ENCODE measurements at places on chromosomes 1 and 21.

GRCh38 chr1:1399872-1400575 lies 889 bp upstream of the CCNL2 start:
- no peak for DNase-seq

DNA sequence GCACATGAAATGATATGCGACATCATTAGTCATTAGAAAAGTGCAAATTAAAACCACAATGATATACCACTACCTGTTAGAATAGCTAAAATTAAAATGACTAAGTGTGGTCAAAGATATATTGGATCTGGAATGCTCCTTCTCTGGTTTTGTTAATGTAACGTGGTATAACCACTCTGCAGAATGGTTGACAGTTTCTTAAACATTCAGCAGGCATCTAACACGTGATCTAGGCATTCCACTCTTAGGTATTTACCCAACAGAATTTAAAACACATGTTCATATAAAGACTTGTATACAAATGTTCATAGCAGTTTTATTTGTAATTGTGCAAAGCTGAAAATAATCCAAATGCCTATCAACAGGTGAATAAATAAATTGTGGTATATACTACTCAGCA lies 165.0 kb upstream of the PLXNA2 start:
- no peak for DNase-seq

GRCh38 chr1:176073524-176074157 lies 133.4 kb downstream of the COP1 start:
- DNase-seq: peak; percentile 20

DNA sequence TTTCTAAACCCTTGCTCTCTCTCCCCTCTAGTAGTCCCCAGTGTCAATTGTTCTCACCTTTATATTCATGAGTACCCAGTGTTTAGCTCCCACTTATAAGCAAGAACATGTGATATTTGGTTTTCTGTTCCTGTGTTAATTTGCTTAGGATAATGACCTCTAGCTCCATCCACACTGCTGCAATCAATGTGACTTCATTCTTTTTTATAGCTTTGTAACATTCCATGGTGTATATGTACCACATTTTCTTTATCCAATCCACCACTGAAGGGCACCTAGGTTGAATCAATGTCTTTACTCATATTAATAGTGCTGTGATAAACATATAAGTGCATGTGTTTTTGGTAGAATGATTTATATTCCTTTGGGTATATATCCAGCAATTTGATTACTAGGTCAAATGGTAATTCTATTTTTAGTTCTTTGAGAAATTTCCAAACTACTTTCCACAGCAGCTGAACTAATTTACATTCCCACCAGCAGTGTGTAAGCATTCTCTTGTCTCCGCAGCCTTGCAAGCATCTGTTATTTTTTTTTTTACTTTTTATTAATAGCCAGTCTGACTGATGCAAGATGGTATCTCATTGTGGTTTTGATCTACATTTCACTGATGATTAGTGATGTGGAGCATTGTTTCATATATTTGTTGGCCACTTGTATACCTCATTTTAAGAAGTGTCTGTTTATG lies 277.8 kb downstream of the LTN1 start:
- no peak for DNase-seq

- no peak for DNase-seq
Measured at GRCh38 chr21:25895565-25896205, 160.9 kb downstream of the GABPA start.

GRCh38 chr1:226542623-226543103 lies 5.9 kb upstream of the STUM start:
- no peak for DNase-seq

DNA sequence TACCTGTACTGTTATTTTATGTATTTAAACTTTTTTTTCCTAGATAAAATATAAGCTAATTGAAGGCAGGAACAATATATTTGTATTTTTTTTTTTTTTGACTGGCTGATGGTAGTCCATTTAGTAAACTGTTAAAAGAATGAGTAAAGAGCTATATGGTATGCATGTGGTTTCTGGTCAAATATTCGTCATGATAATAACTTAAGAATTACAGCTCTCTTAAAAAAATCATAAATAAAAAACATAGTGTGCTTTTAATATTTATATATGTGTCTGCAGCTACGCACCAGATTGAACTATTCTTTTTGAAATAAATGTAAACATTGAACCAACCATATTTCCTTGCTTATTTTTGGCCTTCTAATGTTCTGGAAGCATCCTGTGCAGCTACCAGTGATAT lies 272.3 kb upstream of the C1orf105 start:
- DNase-seq: no peak

DNA sequence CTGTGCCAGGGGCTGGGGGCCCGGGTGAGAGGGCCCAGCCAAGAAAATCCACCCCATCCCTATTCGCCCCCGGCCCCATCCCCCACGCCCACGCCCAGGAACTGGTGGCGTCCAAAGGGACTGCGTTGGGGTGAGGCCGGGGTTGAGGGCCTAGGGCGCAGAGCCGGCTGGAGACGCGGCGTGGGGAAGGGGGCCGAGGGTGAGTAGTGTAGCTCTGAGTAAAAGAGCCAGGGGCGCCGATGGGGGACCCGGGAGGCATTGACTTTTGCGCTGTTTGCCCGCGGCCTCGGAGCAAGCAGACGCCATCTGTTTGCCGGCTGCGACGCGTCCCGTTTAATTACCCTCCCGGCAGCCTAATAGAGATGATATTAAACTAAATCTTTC lies 3.5 kb upstream of the DMRTA2 start:
- DNase-seq: no peak

GRCh38 chr1:53133261-53134041 lies 9.0 kb downstream of the SLC1A7 start:
- DNase-seq: no peak

GRCh38 chr1:202214089-202214843 lies 20.7 kb downstream of the LGR6 start:
- no peak for DNase-seq

DNA sequence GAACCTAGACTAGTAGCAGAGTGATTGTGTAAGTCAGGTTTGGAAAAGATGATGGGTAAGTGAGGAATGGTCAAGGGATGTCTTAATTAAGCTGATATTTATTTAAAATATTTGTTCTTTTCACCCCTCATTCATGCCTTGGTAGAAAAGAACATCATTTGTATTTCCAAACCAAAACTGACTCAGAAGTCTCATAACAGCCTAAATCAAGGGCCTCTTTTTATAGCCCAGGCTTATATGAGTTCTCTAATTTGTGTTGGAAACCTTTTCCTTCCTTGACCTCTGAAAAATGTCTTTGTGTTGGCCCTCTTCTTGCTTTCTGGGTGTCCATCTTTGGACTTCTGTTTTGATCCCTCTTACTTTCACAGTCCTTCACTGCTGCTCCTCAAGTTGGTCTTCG lies 1428.2 kb downstream of the MRPL39 start:
- DNase-seq: no peak

GRCh38 chr1:66652556-66652955 lies 99.7 kb upstream of the DYNLT5 start:
- no peak for DNase-seq

DNA sequence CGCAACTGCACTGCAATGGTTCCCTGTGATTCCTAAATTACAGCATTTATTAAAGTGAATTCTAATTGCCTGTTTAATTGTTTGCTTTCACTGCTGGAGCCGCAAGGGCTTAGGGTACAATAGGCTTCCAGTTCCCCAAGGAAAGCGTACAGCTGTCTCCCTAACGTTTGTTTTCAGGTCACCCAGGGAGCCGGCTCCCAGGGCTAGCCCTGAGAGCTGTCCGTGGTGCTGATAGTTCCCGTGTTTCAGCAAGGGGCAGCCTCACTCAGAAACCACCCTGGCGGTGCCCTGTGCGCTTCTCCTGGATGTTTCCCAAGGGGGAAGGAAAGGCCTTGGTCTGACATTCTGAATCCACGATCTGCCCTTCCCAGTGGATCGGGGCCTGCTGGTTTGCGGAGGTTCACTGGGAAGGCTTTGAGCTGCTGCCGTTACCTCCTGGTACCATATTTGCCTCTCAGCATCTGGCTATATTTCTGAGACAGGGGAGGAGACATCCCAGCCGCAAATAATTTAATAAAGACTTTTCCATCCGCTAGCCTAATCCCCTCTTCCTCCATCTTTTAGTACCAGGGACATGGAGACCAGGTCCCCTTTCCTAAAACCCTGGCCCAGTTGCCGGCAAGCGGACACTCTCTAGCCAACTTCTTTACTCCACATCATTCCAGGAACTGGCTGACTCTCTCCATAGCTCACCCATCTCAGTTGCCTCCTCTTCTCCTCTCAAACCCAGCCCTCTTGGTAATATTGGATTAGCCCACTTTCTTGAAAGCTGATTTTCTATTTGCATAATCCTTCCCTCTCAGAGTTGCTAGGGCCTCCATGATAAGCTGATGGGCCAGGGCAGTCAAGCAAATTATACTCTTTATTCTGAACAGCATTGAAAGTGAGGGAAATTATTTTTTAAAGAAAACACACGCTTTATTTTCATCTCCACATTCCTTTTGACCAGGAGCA lies 149.0 kb downstream of the IGSF21 start:
- no peak for DNase-seq

DNA sequence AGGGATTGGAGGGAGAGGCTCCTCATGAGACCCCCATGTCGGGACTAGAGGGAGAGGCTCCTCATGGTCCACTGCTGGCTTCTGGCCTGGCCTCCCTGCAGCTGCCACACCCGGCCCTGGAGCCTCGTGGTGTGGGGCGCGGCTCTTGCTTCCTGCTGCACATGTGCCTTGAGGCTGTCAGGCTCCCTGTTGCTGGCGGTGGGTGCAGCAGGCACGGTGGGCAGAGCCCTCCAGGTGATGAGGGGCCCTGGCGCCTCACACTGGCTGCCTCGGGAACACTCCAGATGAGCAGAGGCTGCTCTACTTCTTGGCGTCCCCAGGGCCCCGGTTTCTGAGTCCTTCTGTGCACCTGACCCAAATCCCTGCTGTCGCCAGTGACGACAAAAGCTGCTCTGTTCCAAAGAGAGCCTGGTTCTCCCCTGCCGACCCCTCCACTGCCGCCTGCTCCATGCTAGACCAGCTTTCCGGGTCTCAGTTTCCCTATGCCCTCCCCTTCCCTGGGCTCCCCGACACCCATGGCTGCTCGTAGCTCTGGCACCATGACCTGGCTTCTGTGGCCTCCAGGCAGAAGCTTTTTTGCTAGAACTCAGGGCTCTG lies 9.7 kb upstream of the ATAD3B start:
- no peak for DNase-seq

DNA sequence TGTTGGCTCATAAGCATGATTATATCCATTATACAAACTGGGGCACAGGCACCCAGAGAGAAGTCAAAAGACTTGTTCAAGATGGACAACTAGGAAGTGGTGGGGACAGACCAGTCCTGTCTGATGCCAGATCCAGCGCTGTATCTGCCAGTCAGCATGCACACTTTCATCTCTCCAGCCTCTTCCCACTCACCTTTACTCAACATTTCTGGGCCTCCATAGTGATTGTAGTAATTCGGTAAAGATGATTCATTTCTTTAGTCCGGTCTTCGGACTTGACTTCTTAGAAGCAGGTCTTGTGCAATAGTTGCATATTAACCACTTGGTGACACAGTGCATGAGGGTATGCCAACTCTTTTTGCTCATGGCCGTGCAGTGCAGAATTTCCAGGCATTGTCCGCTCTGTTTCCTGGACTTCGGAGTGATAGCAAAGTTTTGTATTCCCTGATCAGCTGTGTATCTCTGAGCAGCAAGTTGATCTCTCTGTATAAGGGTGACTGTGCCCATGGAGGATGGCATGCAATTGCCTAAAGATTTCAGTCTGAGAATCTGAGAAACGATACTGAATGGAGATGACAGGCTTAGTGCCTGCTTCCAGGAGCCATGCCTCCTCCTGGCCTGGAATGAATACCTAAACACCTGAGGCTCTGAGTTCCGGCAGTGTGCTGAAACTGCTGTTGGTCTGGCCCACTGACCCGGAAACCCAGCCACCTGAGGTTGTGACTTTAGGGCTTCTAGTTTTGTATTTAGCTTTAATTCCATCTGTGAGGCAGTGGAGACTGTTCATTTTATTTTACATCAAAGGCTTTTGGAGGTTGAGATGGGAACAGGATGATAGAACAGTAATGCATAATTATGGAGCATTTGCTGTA lies 39.0 kb downstream of the GALNT2 start:
- DNase-seq: peak; percentile 53

GRCh38 chr1:153728305-153729066 lies 636 bp downstream of the INTS3 start:
- DNase-seq: no peak
